ENCODE measurements at places on chromosomes 12 and 14. TPM values are rescaled to one million over a fixed set of nuclear protein-coding genes. Genes with fewer than 3 reads are reported as not detected.

PPP1R1A gene
- 6.0 TPM for total RNA-seq

LAG3 gene
- 8.5 TPM for total RNA-seq

NRXN3 gene
- total RNA-seq = 0.28 TPM

PMCH gene
- not detected for total RNA-seq

NELL2 gene
- total RNA-seq = 2.4 TPM

DNA sequence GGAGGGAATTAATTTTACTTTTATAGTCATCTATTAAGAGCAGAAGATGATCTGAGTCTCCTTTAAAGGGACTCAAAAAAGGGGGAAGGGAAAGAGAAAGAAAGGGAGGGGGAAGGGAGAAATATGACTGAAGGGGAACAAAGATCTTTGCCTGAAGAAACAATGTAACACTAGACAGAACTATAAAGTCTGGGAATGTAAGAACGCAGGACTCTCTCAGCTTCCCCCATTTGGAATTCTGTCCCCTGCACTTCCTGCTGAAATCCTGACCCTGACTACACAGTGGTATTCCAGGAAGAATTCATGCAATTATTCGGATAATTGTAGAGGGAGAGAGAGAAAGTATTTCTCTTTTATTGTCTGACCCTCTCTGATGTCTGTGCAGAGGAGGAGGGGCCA is 8.6 kb upstream of the HOXC11 start:
- H3K27ac ChIP-seq = no peak overlapping the region
- peaks cover 17% of the 10 kb centered on the region for H3K27me3 ChIP-seq
- DNase-seq = no peak
- H3K4me3 ChIP-seq = no peak overlapping the region

GRCh38 chr12:119338593-119339363 is 4.2 kb downstream of the CCDC60 start:
- DNase-seq = no peak
- no peak overlapping the region for H3K27ac ChIP-seq
- H3K27me3 ChIP-seq = no peaks in the 10 kb centered on the region
- H3K4me1 ChIP-seq = no peaks in the 10 kb centered on the region
- no peak overlapping the region for H3K4me3 ChIP-seq
- no peaks in the 10 kb centered on the region for H3K36me3 ChIP-seq

DNA sequence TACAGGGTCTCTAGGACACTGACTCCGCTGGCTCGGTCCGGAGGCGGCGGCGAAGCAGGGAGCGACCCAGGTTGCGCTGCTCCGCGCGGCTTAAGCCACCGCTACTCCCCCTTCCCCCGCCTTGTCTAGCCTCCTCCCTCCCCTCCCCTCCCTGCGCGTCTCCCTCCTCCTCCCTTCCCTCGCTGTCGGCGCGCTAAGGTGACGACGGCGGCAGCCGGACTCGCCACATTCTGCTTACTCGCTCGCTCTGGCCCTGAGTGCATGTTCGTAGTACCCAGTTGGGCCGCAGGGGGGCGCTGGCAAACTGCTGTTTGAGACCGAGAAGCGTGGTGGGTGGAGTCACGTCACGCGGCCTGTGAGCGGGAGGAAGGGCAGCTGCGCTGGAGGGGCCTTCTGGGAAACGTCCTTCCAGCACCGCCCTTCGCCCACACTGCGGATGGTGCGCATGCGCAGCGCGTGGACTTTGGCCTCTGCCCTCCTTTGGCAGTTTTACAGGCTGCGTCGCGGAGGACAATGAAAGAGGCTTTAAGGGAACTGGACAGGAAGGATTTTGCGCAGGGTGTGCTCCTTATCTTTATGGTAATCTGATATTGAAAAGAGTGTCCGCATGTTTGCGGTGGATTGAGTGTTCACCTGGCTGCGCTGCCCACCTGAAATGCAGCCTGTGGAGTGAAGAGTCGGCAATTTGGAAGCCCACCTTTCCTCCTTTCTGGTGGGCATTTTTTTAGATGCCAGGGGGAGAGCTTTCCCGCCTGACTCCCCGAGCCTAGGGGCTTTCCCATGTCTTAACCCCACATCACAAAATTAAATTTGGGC is at the start of gene SCAF11:
Gene SCAF11 (minus strand): TSS at position 107 of the 816 bp plus-strand sequence. CDS start 26,407 bp downstream, outside the sequence.
- peak; percentile 100 for DNase-seq
- H3K4me1 ChIP-seq = peaks cover 7% of the 10 kb centered on the region
- peak within 1 kb of the TSS; percentile 82 for H3K4me3 ChIP-seq
- H3K36me3 ChIP-seq = no peaks in the 10 kb centered on the region
- H3K27me3 ChIP-seq = no peaks in the 10 kb centered on the region

DNA sequence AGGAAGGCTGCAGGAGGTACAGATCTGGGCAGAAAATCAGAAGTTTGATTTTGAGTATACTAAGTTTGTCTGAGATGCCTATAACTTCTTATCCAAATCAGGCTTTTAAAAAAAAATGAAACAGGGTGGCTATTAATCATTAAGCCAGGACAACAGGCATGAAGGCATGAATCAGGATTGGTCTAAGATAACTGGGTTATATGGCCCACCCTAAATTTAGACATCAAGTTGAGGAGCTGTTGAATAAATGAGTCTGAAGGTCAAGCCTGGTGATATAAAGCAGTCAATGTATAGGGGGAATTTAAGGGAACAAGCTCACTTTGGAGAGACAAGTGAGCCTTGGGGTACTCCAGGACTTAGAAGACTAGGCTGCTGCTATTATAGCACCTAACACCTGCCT is 28.6 kb downstream of the NEK9 start:
- H3K27me3 ChIP-seq = no peaks in the 10 kb centered on the region
- no peaks in the 10 kb centered on the region for H3K36me3 ChIP-seq
- no peak overlapping the region for H3K27ac ChIP-seq
- DNase-seq = no peak
- no peak overlapping the region for H3K4me3 ChIP-seq

DNA sequence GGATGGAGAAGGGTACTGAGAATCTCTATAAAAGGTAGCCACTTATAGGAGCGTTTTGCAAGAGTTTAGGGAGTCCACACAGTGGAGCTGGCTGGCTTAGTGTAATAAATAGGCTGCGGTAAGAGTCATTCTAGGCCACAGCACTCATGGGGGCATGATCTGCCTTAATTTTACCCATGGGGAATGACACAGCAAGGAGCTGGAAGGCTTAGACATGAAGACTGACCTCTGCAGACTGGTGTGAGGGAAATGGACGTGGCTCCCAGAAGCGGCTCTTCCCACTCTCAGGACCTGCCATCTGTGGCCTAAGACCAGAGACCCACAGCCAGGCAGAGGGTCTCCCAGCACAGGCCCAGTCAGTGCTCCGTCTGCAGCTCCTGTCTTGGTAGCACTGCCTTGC is 173.3 kb downstream of the PPM1H start:
- no peaks in the 10 kb centered on the region for H3K27me3 ChIP-seq
- peaks cover 11% of the 10 kb centered on the region for H3K4me1 ChIP-seq
- DNase-seq = no peak
- H3K36me3 ChIP-seq = no peaks in the 10 kb centered on the region

DNA sequence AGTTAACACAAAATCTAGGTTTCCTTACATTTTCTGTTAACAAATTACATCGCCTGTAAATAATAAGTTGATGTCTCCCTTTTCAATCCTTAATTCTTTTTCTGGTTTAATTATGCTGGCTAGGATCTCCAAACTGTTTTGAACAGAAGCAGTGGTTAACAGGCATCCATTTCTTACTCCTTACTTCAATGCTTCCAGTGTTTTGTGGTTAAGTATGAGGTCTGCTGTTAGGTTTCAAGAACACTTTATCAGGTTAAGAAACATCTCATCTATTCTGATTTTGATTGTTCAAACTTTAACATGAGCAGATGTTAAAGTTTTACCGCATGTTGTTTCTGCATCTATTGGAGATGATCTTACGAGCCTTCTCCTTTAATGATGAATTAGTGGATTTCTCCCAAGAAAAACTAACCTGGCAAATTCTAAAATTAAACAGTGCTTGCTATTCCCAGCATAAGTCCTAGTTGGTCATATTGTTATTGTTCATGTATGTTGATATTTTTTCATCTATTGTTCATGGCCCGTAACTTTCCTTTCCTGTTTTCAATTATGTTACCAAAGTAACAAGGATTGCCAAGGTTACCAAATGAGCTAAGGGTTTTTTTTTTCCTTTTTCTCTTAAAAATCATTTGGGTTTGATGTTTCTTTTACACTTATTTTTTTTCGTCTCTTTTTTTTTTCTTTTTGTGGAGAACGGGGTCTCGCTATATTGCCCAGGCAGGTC is 33.4 kb downstream of the POLE start:
- H3K4me3 ChIP-seq = no peak overlapping the region
- H3K27ac ChIP-seq = no peak overlapping the region
- H3K27me3 ChIP-seq = no peaks in the 10 kb centered on the region
- H3K36me3 ChIP-seq = no peaks in the 10 kb centered on the region
- DNase-seq = no peak

DNA sequence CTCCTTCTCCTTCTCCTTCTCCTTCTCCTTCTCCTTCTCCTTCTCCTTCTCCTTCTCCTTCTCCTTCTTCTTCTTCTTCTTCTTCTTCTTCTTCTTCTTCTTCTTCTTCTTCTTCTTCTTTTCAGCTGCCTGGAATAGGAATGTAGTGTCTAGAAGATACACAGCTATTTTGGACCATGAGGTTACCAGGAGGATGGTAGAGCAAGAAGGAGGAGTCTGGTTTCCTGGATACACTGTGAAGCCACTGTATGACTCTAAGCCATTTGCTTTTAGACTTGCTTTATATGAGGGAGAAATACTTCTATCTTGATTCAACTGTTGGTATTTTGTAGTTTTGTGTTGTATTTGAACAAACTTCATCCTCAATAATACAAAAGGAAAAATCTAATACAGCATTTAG is 3.0 kb upstream of the MYBPC1 start:
- no peaks in the 10 kb centered on the region for H3K4me1 ChIP-seq
- H3K27ac ChIP-seq = no peak overlapping the region
- H3K27me3 ChIP-seq = no peaks in the 10 kb centered on the region
- no peaks in the 10 kb centered on the region for H3K36me3 ChIP-seq
- no peak overlapping the region for H3K4me3 ChIP-seq
- no peak for DNase-seq

GRCh38 chr12:109650808-109651207 is 62.8 kb upstream of the FAM222A start:
- no peaks in the 10 kb centered on the region for H3K4me1 ChIP-seq
- DNase-seq = no peak
- no peak overlapping the region for H3K27ac ChIP-seq
- no peak overlapping the region for H3K4me3 ChIP-seq

DNA sequence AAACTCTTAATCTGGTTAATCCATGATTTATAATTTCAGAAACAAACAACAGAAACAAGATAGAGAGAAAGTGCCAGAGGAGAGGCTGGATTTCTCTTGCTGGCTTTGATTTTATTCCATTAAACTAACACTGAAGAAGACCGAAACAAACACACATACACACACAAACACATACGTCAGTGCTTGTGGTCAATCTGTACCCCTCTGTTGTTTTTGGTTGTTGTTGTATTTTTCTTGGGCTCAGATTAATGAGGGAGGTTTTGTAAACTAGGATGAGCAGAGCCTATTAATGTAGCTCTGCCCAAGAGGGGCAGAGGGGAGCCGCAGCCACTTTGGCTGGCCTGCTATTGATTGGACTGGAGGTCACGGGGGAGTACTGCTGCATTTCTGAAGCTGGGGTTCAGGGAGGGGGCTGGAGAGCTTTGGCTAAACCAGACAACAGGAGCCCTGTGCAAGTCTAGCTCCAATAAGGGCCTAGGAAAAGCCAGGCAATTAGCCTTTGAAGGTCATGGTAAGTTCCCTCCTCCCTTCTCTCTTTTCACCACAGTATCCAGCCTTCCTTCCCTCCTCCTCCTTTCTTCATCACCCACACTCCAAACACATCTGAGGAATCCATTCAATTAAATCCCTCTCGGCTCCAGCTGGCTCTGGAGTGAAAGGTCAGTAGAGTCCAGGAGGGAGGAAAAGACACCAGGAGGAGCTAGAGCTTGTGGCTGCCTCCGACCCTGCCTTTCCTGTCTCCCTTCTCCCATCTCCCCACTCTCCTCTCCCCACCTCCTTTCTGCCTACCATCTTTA is 344.1 kb upstream of the LMO3 start:
- no peaks in the 10 kb centered on the region for H3K36me3 ChIP-seq
- no peak overlapping the region for H3K4me3 ChIP-seq
- no peaks in the 10 kb centered on the region for H3K27me3 ChIP-seq
- DNase-seq = no peak

Data from ovary (tissue), 10 donors.